ENCODE measurements at places on chromosomes 5 and 9.

GRCh38 chr5:143162810-143163209, 240.7 kb downstream of the NR3C1 start:
- no peak for DNase-seq

DNA sequence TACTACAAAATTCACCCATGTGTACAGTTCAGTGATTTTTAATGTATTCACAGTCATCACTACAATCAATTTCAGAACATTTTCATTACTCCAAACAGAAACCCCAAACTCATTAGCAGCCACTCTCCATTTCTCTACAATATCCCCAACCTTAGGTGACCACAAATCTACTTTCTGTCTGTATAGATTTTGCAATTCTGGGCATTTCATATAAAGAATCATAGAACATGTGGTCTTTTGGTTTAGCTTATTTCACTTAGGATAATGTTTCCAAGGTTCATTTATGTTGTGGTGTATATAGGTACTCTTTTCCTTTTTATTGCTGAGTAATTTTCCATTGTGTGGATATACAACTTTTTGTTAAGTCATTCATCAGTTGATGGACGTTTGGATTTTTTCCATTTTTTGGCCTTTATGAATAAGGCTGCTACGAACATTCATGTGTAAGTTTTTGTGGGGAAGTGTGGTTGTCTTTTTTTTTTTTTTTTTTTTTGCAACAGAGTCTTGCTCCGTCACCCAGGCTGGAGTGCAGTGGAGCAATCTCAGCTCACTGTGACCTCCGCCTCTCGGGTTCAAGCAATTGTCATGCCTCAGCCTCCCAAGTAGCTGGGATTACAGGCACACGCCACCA, 54.5 kb downstream of the DOCK8 start:
- DNase-seq, result no peak

DNA sequence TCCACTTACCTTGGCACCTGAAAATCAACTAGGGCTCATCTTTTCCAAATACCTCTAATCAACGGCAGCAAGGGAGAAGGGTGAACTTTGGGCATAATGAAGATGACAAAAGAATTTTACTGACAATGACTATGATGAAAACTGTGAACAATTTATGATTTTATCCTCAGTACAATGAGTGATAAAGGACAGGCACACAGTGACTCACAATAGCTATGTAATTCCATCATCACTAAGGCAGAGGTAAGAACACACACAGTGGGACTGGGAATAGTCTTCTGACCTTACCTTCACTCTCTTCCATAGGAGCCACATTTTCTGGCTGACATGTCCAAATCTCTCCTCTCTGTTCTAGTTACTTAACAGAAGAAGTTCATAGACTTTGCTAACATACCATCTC, 26.1 kb upstream of the KCNV2 start:
- DNase-seq, result no peak

- DNase-seq, result no peak
Measured at GRCh38 chr9:134390537-134390936, 64.3 kb downstream of the RXRA start.

DNA sequence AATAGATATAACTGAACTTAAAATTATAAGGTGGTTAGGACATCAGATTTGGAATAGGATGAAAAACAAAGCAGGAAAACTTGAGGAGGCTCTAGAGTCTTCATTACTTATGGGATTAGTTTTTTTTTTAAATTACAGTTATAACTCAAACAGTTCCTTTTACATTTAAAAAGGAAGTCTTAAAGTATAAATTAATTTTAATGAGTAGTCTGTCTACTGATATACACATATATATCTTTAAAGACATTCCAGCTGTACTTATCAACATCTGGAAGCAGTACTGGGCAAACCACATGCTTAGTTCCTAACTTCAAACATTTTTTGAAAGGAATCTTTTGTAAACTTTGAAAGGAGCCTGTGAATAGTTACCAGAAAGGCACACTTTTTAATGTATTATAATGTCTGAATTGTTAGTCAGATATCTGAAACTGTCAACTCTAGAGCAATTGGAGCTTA, 6.0 kb downstream of the ACTBL2 start:
- no peak for DNase-seq

DNA sequence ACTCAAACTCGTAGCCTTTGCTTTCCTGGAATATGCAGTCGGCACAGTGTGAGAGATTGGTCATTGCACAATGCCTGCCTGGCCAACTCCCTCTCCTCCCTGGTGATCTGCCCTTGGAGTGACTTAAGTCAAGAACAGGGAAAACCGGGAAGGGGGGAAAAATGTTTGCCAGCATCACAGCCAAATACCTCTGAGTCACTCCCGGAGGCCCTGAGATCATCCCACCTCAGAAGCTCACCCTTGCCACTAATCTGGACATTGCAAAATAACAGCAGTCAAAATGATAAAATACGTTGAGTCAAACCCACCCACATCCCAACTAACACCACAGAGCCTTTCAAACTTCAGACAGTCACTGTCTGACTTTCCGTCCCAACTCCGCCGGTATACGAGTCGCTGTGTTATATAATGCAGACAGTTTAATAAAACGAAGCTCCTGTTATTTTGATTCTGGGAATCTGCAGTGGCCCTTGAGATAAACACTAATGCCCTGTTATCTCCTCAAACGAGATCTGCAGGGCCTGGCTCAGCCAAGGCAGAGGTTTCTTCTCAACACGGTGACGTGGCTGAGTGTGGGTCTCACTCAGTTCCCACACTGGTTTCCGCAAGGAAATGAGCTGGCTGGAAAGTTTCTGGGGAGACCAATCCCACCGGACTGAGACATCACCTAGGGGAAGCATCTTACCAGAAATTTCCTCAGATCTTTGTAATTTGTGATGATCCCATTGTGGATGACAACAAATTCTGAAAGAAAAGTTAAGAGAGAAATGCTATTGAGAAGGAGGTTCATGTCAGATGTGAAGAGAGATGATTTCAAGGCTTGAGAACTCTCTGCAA, 22.1 kb downstream of the GFPT2 start:
- peak; percentile 72 for DNase-seq

GRCh38 chr9:107480386-107480789, 9.2 kb downstream of the KLF4 start:
- DNase-seq, result no peak

DNA sequence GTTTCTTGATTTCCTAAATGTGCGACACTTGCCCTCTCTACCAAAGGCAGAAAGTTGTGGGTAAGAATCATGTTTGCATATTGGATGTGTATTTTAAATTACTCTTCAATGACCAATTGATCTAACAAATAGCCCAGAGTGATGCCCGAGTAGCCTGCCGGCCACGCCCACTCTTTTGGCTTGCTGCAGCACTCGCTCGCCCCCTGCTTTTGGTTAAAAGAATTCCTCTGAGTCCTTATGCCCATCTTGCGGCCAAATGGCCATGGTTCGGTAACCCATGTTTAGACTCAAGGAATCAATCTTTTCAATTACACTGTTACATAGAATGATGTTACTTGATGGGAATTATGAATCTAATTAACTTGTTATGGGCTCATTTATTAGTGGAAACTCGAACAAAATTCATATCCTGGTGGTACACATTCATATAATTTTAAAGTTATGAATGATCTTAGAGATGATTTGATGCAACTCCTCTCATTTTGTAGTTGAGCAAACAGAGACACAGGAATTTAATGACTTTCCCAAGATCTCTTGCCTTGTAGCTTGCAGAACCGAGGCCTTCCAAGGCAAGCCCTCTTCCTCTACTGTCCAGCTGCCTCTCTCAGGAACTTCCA, 36.5 kb downstream of the PPIC start:
- peak; percentile 8 for DNase-seq

DNA sequence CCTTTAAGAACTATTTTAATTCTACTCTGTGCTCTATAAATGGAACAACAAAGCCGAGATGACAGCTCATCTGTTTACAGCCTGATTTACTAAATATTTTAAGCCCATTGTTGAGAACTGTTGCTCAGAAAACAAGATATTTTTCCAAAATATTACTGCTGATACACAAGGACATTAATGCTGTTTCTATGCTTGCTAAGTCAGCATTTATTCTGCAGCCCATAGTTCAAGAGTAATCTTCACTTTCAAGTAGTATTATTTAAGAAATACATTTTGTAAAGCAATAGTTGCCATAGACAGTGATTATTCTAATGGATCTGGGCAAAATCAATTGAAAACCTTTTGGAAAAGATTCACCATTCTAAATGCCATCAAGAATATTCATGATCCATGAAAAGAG, 208.3 kb downstream of the CDH12 start:
- DNase-seq, result no peak

GRCh38 chr5:86797677-86798076, 179.9 kb downstream of the COX7C start:
- DNase-seq, result peak; percentile 6
